Coronary artery (tissue), 2 donors: ENCODE measurements at places on chromosomes 7 and 10.

GRCh38 chr10:97428572-97428981, 2.6 kb downstream of the PGAM1 start:
- DNase-seq: no peak

- DNase-seq: no peak
These were observed 14.3 kb upstream of the TRIM8 start for GRCh38 chr10:102629661-102630614.

- no peak for DNase-seq
These were observed 372.5 kb upstream of the MKI67 start for GRCh38 chr10:128498746-128499145.

- DNase-seq: no peak
These were observed 79.3 kb downstream of the CSTF2T start for GRCh38 chr10:51620131-51620530.

DNA sequence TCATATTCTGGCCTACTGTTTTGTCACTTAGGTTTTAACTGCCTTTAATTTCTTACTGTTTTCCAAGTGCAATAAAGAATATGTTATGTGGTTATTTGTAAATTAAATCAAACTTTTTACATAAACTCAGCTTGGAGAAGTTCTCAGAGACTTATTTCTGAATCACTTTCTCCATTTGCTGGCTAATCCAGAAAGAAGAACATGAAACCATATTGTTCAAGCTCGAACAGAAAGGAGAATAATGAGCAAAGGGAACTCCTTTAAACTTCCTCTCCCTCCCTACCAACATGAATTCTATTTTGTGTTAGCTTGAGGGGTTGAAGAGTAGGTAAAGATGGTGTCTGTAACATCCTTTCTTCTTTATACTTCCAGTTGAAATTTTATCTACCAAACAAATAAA, 52.3 kb downstream of the SHTN1 start:
- DNase-seq: no peak

GRCh38 chr10:25675615-25676014, 258.4 kb upstream of the MYO3A start:
- no peak for DNase-seq

DNA sequence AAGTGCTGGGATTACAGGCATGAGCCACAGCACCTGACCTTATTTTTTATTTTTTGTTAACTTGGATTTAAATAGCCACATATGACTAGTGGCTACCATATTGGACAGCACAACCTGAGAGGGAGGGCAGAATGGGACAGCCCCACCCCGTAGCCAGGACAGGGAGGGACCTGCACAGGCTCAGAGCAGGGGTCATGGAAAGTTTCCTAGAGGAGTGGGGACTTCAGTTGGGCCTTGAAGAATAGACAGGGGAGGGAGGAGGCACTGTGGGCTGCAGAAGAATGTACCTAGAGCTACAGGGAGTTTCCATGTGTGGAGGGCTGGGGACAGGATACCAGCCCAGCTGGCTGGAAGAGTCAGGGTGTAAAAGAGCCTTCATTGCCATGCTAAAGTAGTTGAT, 8.8 kb downstream of the TRIM8 start:
- DNase-seq: no peak

DNA sequence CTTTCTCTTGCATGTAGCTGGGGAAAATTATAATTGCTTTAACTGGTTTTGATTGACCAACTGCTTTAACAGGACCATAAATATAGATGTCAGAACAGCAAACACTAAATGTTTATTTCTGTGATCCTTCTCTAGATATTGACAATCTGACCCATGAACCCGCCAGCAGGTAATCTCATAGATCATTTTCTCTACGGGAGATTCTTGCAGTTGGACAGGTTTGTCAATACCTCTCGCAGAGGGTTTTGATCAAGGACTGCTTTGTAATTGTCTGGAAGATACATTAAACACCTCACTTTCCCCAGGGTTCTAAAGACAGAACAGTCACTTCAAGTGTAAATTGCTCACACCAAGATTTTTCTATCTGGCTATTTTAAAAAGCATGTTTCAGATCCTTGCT, 235.8 kb upstream of the RHOBTB1 start:
- no peak for DNase-seq

GRCh38 chr7:12827920-12828319, 140.5 kb downstream of the ARL4A start:
- DNase-seq: no peak

DNA sequence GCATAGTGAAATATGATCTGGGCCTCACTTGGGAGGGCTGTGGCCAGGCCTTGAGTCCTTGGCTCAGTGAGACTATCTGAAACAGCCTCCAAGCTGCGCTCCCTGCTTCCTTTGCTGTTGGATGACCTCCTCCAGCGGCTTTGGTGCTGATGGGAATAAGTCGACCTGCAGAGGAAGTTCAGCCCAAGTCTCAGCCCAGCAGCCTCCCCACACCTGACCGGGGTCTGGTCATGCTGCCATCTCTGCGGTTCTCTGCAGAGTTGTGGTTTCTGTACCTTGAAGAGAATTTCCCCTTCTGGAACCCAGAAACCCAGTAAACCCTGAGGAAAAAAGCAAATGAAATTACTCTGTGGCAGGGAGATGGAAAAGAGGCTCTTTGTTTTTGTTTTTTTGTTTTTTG, 4.6 kb upstream of the RBAK start:
- DNase-seq: no peak

DNA sequence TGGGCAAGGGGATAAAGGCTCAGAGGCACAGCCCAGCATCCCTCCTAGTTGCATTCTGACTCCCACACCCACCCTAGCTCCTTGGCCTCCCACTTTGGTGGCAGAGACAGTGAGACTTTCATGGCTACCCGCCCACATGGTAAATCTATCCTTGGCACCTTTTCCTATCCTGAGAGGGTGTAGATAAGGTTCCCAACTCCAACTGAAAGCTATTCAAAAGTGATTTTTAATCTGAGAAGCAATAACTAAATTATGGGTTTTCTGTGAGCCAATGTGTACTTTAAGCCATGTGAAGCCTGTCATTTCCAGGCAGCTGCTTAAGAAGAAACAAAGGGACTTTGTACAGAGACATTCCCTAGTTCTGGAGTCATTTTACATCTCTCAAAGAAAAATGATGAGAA, 9.1 kb downstream of the LAMB1 start:
- no peak for DNase-seq

DNA sequence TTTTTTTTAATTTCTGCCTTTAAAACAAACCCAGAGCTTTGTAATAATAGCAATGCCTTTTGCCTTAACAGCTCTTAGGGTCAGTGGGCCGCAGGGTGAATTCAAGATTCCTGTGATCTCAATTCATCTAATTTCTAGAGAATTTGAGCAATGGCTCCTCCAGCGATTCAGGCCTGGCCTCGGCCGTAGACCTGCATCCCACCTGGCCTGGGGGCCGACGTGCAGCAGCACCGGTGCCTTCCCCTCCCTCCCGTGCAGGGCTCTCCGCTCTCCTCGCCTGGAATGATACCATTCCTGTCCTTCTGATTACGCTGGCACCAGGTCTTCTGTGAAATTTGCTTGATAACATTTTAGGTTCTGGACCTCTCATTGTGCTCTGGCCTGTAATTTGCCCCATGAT, 172.5 kb downstream of the ADARB2 start:
- no peak for DNase-seq

GRCh38 chr10:18542832-18543231, 108.6 kb downstream of the NSUN6 start:
- DNase-seq: no peak

- DNase-seq: no peak
These were observed 452.4 kb upstream of the AKR1E2 start for GRCh38 chr10:4373612-4374011.

GRCh38 chr7:112624416-112624815, 143.6 kb downstream of the LSMEM1 start:
- no peak for DNase-seq

DNA sequence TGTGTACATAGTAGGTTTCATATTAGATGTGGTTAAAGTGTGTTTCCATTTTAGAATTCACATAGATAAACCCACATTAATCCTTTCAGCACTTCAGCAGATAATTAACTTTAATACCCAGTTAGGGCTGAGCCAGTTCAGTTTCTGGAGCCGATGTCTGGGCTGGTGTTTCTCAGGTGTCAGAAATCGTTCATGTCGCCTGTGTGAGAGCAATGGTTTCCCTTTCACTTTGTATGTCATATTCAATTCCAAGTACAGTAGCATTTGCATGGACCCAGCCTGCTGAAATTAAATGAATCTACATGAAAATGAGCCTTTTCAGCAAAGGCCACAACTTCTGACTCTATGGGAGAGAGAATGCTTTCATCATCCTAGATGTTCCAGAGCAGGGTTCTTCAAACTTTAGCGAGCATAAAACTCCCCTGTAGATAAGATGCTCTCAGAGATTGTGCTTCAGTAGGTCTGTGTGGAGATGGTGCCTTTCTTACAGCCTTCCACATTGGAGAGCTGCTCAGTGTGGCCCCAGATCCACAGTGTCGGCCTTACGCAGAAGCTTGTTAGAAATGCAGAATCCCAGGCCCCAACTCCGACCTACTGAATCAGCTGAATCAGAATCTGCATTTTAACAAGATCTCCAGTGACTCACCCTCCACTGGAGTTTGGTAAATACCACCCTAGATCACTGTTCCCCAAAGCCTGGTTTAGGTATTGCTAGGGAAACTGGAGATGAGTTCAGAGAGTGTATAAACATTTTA, 19.6 kb downstream of the WIPF3 start:
- no peak for DNase-seq

GRCh38 chr7:30451539-30452279, 26.9 kb downstream of the NOD1 start:
- no peak for DNase-seq
